IMR-90 (cell line): ENCODE measurements at places on chromosomes 6 and 20. TPM values are rescaled to one million over a fixed set of nuclear protein-coding genes. Genes with fewer than 3 reads are reported as not detected.

Gene DOK5
- total RNA-seq = 3.9 and 4.2 TPM in 2 replicates

Gene DLK2
- 0.90 and 1.1 TPM in 2 replicates for total RNA-seq

- DNase-seq = no peak
- peak overlapping the region; percentile 45 for H3K4me3 ChIP-seq
- H3K27me3 ChIP-seq = no peaks in the 10 kb centered on the region
- peaks cover 6% of the 10 kb centered on the region for H3K4me1 ChIP-seq
- peak overlapping the region; percentile 74 for H3K27ac ChIP-seq
Measured at GRCh38 chr6:31547727-31548543, 527 bp downstream of the NFKBIL1 start.

- no peaks in the 10 kb centered on the region for H3K36me3 ChIP-seq
- DNase-seq = no peak
- no peak overlapping the region for H3K27ac ChIP-seq
- H3K4me3 ChIP-seq = no peak overlapping the region
Measured at GRCh38 chr6:33071569-33071968, 1.9 kb downstream of the HLA-DPA1 start.

GRCh38 chr6:126180585-126180984 lies 159.3 kb upstream of the CENPW start:
- H3K4me3 ChIP-seq = no peak overlapping the region
- H3K27ac ChIP-seq = no peak overlapping the region
- H3K27me3 ChIP-seq = peaks cover 4% of the 10 kb centered on the region; the same call in 1 of the 2 replicates
- H3K4me1 ChIP-seq = no peaks in the 10 kb centered on the region
